ENCODE measurements at places on chromosomes 11 and 22.

- no peak for DNase-seq
Measured at GRCh38 chr22:36881504-36882245, 20.9 kb downstream of the NCF4 start.

DNA sequence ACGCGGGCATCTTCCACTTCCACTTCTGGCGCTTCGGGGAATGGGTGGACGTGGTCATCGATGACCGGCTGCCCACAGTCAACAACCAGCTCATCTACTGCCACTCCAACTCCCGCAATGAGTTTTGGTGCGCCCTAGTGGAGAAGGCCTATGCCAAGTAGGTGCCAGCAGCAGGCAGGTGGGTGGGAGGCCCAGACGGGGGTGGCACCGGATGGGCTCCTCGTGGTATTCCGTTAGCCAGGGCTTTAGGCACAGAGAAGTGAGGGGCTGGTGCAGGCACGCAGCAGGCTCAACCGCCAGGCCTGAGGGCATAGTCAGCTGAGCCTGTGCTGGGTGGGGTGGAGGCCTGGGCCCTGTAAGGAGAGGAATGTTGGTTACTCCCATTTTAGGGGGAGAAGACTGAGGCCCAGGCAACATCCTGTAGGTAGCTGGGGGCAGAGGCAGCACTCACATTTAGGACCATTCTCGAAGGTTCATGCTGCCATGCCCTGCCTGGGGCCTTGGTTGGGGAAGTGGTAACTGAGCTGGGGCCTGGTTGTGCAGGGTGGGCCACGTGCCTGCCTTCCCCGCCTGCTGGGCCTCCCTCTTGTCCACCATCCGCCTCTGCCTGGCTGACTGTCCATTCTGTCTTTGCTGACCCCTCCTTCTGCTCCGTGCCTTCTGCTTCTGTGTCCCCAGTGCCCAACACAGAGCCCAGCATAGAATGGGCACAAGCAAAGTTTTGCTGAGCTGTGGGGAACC, 10.2 kb downstream of the OMP start:
- DNase-seq, result no peak

DNA sequence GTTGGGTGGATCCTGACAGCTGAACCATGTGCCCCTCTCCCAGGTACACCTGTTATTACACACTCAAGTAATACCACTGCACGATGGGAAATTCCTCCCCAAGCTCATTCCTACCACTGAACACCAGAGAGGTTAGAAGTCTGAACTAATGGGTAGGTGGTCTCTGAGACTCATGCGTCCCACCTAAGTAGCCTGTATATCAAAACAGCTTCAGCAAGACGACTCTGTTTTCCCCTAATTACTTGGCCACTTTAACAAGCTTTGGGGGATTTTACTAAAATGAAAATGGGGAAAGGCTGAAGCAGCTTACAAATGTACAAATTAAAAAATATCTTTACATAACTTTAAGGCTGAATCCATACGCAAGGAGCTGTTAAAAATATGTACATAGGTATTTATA, 29.4 kb downstream of the LGR4 start:
- DNase-seq, result no peak

GRCh38 chr11:119617340-119617713, 111.7 kb downstream of the NECTIN1 start:
- no peak for DNase-seq

DNA sequence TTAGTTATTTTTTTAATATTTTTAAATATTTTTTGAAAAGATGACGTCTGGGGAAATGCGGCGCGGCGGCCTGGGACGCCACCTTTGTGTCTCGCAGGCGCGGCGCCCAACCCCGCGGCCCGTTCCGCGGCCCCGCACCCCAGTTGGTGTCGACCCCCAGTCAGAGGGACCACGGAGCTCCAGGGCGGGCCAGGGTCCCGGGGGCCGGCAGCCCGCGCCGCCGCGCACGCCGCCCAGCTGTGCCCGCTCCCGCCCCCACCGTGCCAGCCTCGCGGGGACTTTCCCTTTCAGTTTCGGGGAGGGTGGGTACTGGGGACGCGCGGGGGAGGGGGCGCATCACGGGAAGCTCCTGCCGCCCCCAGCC, 1.6 kb downstream of the CCND1 start:
- no peak for DNase-seq

DNA sequence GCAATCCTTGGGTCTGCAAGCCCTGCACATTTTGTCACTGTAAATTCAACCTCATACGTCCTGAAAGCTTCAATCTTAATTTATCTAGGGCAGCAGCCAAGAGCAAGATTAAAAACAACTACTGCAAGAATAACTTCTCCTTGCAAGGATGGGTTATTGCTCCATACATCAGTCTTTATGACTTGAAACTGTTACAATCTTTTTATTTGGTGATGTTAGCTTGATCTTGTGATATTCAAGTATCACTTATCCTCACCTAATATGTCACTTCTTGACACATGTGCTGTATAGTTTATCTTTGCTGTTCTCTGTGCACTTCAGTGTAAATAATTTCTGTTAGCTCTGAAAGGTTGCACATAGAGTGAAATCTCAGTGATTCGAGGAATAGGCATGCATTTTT, 14.7 kb upstream of the APLP2 start:
- no peak for DNase-seq

- no peak for DNase-seq
Measured at GRCh38 chr22:20993304-20994127, 8.4 kb downstream of the THAP7 start.

DNA sequence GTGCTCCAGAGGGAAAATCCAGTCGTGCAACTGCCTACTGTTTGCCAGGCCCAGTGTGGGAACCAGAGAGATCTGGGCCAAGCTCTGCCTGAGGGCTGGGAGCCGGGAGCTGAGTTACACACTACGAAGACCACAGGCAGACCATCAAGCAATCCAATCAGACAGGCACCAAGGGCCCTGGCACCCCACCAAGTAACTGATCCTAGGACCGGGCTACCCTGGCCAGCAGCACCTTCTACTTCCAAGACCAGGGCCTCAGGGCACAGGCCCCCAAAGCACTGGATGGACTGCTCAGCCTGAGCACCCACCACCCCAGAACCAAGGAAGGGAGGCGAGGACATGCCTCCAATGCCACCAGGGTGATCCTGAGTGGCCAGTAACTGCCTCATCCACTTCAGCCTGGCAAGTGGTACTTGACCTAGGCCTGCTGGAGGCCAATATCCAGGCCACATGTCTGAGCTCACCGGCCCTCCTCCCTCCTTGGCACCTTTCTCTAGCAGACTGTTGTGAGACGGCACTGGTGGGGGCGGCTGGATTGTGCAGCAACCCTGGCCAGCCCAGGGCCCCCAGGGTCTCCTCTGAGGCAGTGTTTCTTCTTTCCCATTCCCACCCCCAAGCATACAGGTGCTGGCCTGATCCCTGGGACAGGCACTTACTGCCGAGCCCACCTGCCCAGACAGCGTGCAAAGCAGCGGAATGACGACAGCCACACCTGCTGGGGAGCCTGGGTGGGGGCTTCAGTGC, 20.7 kb upstream of the ARFGAP3 start:
- no peak for DNase-seq

DNA sequence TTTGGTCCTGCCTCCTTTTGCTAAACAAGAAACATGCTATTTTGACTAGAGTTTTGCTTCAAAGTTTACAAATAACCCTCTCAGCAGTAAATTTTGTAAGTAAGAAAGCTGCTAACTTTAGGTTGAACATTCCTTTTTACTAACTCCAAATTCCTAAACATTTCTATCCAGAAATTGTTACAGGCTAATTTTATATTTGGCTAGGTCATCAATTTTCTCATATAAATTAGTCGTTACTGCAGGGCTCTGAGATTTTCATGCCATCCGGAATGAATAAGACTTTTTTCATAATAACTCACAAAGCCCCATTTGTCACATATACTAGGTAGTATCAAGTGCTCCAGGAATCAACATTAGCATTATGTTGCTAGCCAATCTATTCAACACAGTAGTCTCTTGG, 143.1 kb downstream of the METTL15 start:
- DNase-seq, result no peak

GRCh38 chr11:30244265-30244664, 13.5 kb downstream of the FSHB start:
- peak; percentile 82 for DNase-seq

- no peak for DNase-seq
Measured at GRCh38 chr11:12961615-12962014, 47.5 kb upstream of the RASSF10 start.

DNA sequence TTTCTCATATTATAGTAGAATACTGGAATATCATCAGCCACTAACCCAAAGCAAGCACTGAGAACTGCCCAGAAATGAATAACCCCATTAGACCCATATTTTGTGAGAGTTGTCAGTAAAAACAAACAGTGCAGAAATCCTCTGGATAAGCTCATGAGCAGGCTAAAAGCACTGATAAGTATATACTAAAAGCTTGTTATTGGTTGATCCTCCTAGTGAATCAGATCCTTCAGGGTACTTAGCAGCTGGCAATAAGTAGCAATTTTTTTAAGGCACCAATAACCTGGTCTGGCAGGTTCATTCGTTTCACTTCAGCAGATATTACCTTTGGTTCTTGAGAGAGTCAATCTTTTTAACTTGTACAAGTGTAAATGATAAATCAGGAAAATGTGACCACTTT, 1.2 kb downstream of the NOX4 start:
- no peak for DNase-seq

GRCh38 chr11:17790453-17790852, 55.9 kb downstream of the KCNC1 start:
- DNase-seq, result no peak

GRCh38 chr11:123641495-123641840, 13.0 kb downstream of the SCN3B start:
- no peak for DNase-seq

DNA sequence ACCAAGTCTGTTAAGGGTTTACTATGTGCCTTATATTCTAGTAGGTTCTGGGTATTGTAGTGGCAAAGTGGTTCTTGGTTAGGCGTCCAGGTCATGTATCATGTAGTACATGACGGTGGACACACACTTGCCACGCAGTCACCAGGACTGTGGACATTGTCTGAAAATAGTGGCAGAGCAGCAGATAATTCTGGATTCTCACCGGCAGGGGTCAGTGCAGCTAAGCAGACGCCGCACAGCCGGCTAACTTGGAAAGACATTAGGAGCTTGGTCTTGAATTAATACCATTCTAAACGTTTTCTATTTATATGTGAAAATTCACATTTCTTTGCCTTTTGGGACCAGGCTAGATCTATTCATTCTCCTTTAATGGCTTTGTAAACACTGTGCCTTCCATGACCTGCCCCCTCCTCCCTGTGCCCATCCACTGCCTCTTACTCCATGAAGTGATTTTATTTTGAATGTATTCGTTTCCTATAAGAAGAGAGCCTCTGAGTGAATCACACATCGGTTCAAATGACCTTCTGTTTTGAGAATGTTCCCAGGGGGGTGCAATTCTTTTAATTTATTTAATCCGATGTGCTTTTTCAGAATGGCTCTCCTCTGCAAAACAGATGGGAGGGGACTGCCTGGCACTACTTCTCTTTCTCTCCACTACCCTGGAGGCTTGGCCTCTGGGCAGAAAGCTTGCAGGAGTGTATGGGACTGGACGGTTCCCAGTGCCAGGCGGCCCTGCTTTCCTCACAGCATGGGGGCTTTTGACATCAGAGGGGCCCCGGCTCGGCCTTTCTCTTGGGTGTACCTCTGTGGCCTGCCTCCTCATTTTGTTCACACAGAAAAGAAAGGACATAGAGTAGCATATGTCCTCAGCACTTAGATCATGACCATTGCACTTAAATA, 378.0 kb downstream of the NTM start:
- no peak for DNase-seq

GRCh38 chr11:74147199-74147929, 23.4 kb downstream of the C2CD3 start:
- DNase-seq, result no peak

GRCh38 chr11:7544021-7544420, 30.2 kb downstream of the PPFIBP2 start:
- no peak for DNase-seq

- DNase-seq, result no peak
Measured at GRCh38 chr11:44709966-44710365, 16.8 kb upstream of the TSPAN18 start.

DNA sequence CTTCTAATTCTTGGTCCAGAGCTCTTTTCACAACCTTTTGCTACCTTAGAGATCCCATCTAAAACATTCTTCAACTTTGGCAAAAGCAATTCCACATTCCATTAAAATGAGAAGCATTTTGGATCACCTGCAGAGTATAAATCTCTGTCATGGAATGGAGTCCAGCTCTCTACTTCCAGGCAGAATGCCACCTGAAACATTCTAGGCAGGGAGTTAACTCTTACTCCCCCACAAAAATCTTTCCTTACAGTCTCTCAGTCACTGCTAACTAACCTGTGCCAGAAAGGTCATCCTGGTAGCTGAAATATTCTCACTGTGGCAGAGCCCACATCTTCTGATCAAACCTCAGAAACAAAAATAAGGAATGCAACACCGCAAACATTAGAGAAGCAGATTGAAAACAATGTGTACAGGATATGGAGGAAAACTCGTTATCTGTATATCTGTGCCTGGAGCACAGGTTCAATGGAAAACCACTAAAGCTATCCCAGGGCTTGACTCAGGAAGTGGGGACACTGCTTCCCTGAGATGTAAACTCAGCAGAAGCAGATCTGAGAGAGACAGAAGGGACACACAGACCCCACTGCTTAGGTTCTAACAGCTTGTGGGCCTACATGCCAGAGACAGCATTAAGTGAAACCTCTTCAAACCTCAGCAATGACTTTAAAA, 78.9 kb downstream of the KCNC1 start:
- DNase-seq, result no peak

DNA sequence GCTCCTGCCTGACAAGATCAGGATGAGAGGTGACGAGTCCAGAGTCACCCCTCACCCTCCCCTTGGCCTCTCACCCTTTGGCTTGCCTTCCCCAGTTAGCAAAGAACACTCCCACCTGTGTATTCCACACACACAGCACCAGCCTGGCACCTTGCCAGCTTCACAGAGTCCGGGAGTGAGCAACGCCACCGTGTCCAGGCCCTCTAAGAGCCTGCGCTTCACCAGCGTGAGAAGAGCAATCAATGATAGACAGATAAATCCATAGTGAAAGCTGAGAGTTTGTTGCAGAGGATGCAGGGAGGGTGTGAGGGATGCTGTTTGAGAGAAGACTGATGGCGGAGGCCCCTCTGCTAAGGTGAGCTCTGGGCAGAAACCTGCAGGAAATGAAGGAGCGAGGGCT, 404.5 kb downstream of the LARGE1 start:
- no peak for DNase-seq

DNA sequence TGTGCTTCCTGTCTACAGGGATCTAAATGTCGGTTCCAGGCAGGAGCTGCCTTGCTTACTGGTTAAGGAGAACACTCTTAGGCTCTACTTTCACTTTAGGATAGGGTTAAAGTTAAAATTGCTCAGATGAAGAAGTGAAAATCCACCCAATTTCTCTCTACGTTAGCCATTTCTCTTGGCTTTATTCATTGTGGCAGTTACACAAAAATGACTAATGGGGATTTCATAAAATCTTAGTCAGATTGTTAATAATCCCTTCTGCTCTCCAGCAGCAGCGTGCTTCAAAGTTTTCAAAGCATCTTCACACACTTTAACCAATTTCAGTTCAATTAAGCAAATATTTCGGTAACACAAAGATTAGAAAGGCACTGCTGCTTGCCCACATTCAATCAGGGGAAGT, 58.4 kb upstream of the RCN1 start:
- DNase-seq, result no peak

Measured in SW 1271 (cell line).